ENCODE measurements at places on chromosomes 1 and 21.
A peak's percentile ranks its signal among the peaks of the same experiment; 100 is the strongest.

DNA sequence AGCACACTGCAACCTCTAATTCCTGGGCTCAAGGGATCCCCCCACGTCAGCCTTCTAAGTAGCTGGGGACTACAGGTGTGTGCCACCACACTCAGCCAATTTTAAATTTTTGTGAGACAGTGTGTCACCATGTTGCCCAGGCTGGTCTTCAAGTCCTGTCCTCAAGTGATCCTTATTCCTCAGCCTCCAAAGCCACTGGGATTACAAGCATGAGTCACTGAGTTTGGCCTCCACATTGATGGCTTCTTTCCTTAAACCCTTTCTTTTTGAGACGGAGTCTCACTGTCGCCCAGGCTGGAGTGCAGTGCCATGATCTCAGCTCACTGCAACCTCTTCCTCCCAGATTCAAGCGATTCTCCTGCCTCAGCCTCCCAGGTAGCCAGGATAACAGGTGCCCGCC, 7.6 kb downstream of the KPNA6 start:
- no peak for DNase-seq

DNA sequence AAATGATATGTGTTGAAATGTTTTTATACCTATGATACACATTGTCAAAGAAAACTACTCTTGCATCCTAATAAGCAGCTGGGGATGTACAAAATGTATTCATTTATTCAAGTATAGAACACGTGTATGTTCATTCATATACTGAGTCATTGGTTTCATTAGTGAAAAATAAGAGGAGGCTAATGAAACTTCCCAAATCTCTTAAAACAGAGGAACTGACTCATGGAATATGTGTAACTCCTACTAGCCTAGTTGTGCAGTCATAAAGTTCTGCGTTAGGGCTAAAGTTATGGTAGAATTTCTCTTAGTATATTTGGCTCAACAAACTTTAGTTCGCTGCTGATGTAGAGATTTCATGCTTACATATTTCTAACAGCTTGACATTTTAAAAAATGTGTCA, 441.6 kb downstream of the NCAM2 start:
- DNase-seq: no peak

DNA sequence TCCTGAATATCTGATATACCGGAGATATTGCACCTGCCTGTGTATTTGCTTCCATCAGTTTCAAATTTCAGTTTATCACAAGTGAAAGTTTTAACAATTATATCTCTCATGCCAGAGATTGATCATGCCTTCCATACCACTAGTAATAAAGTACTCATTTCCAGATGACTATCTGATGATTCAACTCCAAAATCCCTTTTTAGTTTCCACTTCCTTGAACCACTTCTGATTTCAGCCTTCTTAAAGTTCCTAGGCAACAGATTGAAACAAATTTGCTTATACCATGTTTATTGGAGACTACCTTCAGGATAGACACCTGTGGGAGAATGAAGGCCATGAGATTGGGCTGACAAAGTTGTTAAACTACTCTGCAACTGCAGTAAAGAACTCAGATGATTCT, 21.5 kb upstream of the COL11A1 start:
- no peak for DNase-seq

- DNase-seq: no peak
These were observed 6.9 kb downstream of the EPS15 start for GRCh38 chr1:51512120-51512519.

GRCh38 chr1:116751621-116752020, 2.6 kb upstream of the CD2 start:
- DNase-seq: peak; percentile 50

DNA sequence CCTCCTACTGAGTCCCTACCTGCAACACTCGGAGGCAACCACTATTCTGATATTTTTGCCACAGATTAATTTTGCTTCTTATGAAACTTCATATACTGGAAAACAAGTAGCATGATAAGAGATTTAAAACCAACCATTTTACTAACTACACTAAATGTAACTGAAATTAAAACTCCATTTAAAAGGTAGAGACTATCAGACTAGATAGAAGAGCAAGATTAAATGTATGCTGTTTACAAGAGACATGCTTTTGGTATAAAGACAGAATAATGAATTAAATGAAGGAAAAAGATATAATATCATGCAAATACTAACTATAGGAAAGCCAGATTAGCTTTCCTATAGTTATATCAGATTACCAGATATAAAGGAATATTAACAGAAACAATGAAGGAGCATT, 175.9 kb downstream of the DYRK1A start:
- no peak for DNase-seq

DNA sequence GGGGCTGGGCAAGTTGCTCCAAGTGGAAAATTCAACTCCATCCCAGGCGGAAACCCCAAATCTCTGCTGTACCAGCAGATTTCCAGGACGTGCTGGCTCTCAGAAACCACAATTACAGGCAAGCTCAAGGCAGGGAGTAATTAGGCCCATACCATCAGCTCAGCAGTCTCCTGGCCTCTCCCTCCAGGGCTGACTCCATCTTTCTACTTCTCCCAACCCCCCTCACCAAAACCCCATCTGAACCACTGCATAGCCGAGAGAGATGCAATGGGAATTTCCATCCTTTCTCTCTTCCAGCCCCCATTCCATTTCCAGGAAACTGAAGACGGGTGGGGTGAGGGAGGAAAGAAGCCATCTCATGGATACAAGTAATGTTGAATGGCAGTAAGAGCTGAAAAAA, 41.2 kb downstream of the ARHGEF11 start:
- no peak for DNase-seq

All from inflammatory macrophage (primary cell).